Cortex of kidney (tissue), 1 donor: ENCODE measurements at places on chromosomes 12 and 14.

- DNase-seq: no peak
These were observed 570 bp downstream of the DMAC2L start for GRCh38 chr14:50312734-50313054.

DNA sequence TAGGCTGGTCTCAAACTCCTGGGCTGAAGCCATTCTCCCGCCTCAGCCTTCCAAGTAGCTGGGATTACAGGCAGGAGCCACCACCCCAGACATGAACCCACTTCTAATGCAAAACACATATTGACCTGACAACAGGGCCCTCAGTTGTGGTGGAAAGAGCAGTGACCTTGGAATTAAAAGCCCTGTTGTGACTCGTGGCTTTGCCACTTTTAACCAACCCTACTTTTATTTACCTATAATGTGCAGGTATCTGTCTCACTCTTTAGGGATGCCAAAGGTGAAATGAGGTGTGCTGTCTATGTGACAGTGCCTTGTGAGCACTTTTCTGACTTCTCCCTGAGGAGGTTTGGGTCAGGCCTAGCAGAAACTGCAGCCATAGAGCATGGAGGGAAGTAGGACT is 132.8 kb upstream of the DNM1L start:
- no peak for DNase-seq

DNA sequence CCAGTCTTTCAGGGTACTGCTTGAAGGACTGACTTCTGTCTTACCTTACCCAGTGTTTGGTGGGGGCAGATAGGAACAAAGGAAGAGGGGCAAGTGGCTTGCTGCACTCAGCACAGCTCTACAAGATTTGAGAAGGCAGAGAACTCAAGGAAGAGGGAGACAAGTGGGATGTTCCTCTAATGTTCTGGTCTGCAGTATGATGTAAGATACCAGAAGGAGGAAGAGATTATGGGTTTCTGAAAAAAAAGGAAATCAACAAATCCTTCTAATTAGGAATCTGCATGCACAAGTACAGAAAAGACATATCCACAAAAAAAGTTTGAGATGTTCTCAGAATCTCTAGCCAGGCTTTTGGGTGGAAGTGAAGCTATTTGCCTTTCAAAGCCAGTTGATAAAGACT is 37.1 kb downstream of the USP15 start:
- no peak for DNase-seq

GRCh38 chr14:23070262-23071129 is 13.2 kb upstream of the CDH24 start:
- DNase-seq: no peak

GRCh38 chr14:72366619-72367018 is 434.4 kb downstream of the RGS6 start:
- no peak for DNase-seq

GRCh38 chr12:94269316-94269999 is 121.1 kb downstream of the PLXNC1 start:
- no peak for DNase-seq

GRCh38 chr12:128338386-128339125 is 71.6 kb downstream of the TMEM132C start:
- DNase-seq: no peak

DNA sequence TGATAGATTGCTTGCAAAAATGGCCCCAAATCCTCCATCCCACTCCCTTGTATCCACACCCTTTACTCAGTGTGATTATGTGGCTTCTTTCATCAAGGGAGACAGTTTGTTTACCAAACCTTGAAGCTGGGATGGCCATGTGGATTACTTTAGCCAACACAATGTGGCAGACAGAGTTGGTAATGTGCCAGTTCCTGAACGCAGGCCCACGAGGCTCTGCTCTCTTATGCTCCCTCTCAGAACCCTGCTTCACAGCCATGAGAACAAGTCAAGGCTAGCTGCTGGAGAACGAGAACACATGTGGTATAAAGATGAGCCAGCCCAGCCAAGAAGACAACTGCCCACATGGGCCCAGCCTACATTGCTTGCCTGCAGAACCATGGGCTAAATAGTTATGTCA is 162.3 kb downstream of the NDUFA12 start:
- DNase-seq: no peak

- no peak for DNase-seq
These were observed 169.8 kb downstream of the OTOGL start for GRCh38 chr12:80268924-80269749.

DNA sequence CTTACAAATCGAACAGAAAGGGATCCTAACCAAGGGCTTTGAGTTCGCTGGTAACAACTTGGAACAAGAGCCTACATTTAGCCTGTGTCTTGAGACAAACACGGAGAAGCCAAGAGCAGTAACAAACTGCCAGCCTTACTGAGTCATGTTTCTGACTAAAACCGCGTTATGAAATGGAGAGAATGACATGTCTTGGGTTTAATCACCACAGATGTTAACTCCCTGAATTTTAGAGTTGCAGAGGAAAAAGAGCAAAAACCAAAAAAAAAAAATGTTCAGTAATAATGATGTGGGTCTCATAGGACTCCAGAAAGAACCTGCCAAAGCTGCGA is 1.0 kb downstream of the BLTP3B start:
- no peak for DNase-seq

- no peak for DNase-seq
These were observed 8.0 kb upstream of the EVL start for GRCh38 chr14:100056964-100057795.

GRCh38 chr12:66028390-66028789 is 102.2 kb downstream of the LLPH start:
- DNase-seq: no peak

GRCh38 chr14:95463171-95463901 is 53.1 kb downstream of the SYNE3 start:
- no peak for DNase-seq

GRCh38 chr12:93592641-93593406 is 20.3 kb downstream of the SOCS2 start:
- DNase-seq: no peak

DNA sequence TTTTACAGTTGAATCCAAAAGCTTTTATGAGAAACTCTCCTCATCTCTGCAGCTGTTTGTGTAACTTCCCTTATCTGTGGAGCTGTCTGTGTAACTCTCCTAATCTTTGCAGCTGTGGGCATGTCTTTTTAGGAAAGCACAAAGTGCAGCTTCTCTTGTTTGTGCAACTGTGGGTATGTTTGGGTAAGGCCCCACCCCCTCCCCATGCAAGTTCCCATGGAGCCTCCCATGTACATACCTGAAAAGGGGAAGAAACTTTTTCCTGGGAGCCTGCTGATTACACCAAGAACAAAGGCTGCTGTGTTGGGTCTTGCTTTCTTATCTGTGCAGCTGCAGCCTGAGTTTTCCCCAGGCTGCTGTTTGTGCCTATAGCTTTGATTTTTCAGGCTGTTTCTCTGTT is 42.7 kb upstream of the CDKN3 start:
- DNase-seq: no peak

DNA sequence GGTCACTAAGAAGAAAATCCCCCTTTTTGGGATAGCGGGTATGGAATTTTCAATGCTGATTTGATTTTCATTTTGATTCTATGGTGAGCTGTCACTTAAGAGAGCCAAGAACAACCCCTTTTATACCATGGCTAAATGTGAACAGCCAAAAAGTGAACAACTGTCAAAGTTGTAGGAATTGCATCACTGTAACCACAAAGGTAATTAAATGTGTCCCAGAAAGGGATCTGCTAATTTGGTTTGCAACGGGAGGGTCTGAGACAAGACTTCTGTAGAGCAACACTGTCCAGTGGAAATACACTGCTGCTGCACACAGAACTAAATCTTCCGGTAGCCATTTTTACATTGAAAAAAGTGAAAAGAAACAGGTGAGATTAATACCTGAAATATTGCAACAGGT is 14.6 kb downstream of the CHST11 start:
- no peak for DNase-seq

DNA sequence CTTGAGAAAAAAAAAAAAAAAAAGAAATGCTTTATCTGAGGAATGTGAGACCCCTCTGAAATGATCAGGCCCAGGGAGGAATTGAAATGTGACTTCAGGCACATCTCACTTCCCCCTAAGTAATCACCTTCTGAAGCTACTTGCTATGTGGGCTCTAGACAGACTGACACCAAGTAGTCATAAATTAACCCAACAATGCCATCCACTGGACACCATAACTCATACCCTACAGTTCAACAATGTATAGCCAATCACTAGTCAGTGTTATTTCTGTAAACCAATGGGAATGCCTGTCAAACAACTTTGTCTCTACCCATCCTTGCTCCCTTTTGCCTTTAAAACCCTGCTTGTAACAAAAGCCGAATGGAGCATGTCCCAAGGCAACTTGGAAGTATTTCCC is 182.7 kb upstream of the TMPO start:
- DNase-seq: no peak

DNA sequence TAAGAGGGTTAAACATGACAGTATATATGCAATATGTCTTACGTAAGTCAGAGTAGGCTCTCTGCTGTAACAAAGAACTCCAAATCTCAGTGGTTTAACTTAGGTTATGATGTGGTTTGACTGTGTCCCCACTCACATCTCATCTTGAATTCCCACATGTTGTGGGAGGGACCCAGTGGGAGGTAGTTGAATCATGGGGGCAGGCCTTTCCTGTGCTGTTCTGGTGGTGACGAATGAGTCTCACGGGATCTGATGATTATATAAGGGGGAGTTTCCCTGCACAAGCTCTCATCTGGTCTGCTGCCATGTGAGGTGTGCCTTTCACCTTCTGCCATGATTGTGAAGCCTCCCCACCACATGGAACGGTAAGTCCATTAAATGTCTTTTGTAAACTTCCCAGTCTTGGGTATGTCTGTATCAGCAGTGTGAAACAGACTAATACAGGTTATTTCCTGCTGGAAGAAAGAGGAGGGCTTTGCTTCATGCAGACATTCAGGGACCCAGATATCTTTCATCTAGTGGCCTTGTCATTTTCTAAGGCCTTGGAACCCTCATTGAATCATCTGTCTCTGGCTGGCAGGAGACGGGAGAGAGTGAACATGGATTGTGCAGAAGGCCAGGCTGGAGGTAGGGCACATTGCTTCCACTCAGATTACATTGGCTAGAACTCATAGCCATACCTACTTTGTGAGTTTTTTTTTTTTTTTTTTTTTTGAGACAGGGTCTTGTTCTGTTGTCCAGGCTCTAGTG is 96.1 kb downstream of the CRADD start:
- DNase-seq: no peak

DNA sequence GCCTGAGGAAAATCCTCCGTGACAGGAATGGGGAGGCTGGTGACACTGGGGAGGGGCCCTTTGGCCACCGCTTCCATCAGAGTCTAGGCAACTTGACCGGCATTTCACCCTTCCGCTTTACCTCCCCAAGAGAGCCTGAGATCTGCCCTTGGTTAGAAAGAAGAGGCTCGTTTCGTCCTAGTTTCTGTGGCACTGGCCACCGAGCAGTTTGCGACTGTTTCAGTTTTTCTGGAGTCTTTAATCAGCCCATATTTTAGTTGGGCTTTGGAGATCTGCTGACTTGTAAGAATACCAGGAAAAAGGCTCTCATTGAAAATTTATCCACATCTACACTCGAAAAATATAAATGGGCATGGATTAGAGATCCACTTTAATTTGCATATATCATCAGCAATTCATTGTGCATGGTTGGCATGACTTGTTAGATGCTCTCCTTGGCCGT is 414 bp upstream of the ANKS1B start:
- no peak for DNase-seq

DNA sequence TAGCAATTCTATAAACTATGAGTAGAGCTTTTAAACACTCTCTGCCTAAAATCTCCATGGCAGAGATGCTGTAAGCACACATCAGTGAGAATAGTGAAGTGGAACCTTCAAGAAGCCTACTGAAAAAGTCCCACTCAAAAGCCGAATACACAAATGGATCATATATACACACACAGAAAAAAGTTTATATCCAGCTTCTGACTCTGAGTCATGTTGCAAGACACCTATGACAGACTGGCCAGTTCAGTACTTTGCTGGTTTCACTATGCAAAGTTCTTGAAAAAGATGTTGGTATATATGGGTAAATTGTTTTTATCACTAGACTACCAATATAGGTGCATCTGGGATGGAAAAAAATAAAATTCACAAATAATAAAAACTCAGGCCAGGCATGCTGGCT is 126.1 kb downstream of the KCNK10 start:
- DNase-seq: no peak

- DNase-seq: no peak
These were observed 30.4 kb downstream of the NUAK1 start for GRCh38 chr12:106108185-106108835.

DNA sequence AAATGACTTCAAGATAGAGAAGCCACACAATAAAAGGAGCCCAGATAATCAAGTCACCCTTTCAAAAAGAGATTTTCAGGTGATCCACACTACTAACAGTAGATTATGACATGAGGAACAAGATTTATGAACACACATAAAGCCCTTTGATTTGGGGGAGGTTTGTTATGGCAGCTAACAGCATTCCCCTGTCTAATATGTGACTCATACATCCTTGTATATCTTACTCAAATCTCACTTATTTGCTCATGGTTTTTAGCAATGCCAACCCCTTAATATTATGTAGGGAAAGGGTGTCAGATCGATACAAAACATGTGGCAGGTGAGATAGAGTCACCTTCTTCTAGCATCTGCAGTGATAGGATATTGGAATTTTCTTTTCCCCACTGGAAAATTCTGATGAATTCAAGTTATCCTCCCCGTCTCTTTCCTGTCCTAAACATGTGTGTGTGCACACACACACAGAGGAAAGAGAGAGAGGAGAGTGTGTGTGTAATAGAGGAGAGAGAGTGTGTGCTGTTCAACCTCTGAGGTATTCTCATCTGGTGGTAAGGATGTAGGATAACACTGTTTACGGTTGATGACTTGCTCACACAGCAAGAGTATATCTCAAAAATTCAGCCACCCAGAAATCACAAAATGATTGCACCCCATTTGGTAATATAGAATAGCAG is 319.9 kb downstream of the KCNC2 start:
- DNase-seq: no peak

GRCh38 chr12:5197656-5198055 is 154.0 kb downstream of the KCNA5 start:
- DNase-seq: no peak

GRCh38 chr14:44771496-44771895 is 190.3 kb downstream of the KLHL28 start:
- DNase-seq: no peak

GRCh38 chr12:30853561-30854133 is 72.9 kb upstream of the TSPAN11 start:
- DNase-seq: no peak

GRCh38 chr12:87428701-87429277 is 600.4 kb downstream of the C12orf50 start:
- DNase-seq: no peak

- no peak for DNase-seq
These were observed 66.3 kb upstream of the NCOR2 start for GRCh38 chr12:124633365-124634362.
